Stimulated activated CD4-positive, alpha-beta T cell treated with anti-CD3 and anti-CD28 coated beads, Interleukin-1b, Interleukin-23, amount 100 ng/mL, for 1 hour (primary cell): ENCODE measurements at places on chromosomes 16 and 17.

GRCh38 chr16:27285676-27286196 is 17.2 kb upstream of the NSMCE1 start:
- DNase-seq = no peak

DNA sequence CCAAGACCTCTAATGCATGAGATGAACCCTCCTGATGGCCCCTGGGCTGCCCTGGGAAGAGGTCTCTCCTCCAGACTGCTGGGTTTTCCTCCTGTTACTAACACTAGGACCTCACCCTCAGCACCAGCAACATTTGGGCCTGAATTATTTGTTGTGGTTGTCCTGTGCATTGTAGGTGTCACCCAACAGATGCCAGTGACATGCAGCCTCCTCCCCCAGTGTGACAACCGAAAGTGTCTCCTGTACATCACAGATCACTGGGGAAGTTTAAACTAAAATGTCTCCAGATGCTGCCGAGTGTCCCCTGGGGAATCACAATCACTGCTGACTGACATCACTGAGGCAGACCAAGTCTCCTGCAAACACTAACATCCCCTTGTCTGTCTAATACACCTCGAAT is 74.8 kb downstream of the SLC5A11 start:
- DNase-seq = no peak

DNA sequence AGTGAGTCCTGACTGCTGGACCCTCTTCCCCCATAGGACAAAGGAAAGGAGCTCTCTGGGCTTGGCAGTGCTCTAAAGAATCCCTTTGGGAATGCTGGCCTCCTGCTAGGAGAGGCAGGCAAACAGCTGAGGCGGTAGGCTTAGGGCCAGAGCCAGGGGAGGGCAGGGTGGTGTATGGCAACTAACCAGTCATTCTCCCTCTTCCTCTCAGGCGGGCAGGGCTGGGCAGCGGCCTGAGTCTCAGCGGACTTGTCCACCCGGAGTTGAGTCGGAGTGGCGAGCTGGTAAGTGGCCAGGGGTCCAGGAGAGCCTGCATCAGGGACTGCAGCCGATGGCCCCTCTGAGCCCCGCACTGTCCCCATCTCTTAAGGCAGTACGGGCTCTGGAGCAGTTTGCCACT is 4.4 kb downstream of the ACADVL start:
- no peak for DNase-seq

GRCh38 chr16:5041600-5042133 is 7.9 kb upstream of the NAGPA start:
- DNase-seq = no peak

- no peak for DNase-seq
These were observed 180.1 kb downstream of the MAP2K6 start for GRCh38 chr17:69594641-69595040.

DNA sequence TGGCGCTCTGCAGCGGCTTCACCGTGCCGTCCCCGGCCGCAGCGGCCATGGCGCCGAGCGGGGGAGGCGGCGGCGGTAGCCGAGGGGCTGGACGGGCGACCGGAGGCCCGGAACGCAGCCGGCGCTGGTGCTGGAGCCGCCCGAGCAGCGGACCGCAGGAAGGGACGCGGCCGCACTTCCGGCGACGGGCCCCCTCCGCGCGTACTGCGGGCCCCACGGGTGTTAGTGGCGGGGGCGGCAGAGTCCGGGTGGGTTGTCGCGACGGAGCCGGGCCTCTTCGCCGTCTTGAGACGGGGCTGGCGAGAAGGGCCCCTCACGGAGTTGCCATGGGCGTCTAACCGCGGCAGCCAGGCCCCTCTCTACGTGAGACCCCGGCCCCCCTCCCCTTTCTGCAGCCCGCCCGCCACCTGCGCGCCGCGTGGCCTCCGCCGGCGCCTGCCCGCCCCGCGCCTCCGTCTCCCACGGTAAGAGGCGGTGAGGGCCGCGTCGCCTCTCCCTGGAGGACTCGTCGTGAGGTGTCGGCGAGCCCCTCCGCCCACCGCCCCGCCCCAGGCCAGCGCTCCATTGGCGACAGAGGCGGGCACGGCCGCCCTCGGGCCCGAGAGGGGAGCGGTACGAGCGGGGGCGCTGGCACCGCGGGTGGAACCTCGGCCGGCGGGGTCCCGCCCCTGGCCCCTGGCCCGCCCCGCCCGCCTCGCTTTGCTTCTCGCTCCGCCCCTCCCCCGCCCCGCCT is at the start of the genes VPS9D1 and ZNF276:
Gene VPS9D1 (minus strand): TSS at position 86 of the 733 bp plus-strand sequence. CDS start 37 bp downstream, at position 49.
Gene ZNF276 (plus strand): TSS at position 725 of the 733 bp plus-strand sequence. CDS start 104 bp downstream, outside the sequence.
- peak; percentile 78 for DNase-seq

GRCh38 chr17:59778996-59779395 is 71.5 kb downstream of the VMP1 start:
- no peak for DNase-seq

GRCh38 chr16:86886651-86887050 is 308.3 kb downstream of the FOXL1 start:
- no peak for DNase-seq

DNA sequence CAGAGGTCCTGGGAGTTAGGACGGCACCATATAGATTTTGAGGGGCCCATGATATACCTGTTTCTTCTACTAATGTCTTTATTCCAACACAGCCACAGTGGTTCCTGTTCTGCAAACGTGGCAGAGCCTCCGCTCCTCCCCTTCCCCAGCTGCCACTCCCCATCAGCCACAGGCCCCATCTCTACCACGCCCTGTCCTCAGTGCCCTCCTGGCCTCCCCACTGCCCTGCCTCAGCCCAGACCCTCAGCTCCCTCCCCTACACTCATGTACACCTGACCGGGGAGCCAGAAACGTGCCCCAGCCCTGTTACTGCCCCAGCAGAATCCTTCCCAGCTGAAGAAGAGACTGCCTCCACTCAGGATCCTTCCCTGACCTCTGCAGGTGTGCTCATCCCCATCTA is 11.9 kb upstream of the RBFOX3 start:
- no peak for DNase-seq

DNA sequence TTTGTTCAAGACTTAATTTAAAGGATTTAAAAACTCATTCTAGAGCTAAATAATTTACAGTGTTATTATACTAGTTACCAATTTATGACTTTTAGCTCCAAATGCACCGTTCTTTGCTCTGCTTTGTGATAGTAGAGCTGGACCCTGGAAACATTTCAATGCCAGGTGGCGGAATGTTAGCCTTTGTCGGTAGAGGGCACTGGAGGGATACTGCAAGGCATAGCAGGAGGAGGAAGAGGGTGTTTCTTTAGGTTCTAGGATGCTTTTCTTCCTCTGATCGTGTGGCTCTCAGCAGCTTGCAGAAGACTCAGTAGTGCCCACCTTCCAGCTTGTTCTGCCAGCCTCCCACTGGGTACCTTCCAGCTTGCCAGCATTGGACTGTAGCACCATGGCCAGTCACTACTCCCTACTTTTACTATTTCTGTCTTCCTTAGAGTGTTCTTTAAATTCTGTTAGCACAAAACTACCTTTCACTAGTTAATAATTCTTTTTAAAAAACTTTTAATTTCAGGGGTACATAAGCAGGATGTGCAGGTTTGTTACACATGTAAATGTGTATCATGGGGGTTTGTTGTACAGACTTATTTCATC is 325.3 kb downstream of the UTP18 start:
- DNase-seq = no peak

DNA sequence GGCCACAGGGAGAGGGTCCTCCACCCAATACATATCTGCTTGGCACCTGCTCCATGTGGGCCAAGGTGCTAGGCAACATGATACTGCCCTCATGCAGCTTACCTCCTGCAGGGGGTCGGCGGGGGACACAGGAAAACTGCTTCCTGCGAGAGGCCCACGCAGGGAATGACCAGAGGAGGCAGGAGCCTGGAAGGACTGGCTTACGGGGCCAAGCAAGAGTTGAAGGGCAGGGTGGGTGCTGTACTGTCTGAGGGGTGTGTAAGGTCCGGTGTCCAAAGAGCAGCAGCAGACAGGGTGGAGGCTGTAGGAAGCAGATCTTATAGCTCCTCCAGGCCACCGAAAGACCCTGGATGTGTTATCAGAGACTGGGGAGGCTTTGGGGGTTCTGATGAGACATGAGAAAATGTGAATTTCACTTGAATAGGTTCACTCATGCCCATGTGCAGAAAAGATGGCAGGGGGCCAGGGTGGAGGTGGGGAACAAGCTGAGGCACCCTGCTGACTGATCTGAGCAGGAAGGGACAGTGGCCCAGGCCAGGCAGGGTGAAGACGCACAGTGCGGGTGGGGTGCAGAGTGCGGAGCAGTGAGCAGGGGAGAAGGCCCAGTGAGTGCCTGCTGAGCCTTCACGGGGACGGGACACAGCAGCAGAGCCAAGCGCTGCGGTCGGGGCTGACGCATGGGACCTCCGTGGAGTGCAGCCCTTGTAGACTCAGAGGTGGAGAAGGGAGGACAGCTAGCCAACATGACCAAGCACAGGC is 8.3 kb downstream of the FLCN start:
- DNase-seq = no peak

DNA sequence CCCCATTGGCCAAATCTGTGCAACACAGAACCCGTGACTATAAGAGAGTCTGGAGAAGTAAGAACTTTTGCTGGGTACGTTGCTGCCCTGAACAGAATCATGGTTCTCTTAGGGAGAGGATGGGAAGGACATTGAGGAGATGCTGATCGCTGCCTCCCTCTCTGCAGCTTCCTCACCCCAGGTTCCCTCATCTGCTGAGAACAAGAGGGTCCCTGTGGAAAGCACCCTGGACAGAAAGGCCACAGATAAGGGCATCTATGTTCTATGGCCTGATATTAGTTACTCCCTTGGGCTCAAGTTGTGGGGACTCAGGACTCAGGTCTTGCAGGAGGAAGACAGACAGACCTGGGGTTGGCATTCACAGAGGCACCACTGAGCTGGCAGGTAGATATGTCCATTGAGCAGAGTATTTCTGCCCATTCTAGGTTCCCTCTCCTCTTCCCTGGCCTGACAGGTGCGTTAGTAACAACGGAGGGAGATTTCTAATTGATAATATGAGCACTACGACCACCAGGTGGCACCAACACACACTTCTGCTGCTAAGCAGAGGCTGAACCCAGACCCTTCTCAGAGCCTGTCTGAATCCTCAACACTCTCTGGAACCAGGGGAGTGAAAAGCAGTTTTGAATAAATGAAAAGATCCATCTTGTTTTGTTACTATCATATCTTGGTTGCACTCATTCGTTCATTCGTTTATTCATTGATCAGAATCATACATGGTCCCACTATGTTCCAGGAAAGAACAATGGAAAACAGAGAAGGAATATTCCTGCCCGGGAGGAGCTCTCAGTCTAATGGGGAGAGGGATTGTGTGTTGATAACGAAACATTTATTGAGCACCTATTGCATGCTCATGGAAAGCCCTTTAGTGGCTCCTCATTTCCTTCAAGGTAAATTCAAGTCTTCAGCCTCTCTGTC is 56.4 kb downstream of the SLC6A2 start:
- peak; percentile 4 for DNase-seq

DNA sequence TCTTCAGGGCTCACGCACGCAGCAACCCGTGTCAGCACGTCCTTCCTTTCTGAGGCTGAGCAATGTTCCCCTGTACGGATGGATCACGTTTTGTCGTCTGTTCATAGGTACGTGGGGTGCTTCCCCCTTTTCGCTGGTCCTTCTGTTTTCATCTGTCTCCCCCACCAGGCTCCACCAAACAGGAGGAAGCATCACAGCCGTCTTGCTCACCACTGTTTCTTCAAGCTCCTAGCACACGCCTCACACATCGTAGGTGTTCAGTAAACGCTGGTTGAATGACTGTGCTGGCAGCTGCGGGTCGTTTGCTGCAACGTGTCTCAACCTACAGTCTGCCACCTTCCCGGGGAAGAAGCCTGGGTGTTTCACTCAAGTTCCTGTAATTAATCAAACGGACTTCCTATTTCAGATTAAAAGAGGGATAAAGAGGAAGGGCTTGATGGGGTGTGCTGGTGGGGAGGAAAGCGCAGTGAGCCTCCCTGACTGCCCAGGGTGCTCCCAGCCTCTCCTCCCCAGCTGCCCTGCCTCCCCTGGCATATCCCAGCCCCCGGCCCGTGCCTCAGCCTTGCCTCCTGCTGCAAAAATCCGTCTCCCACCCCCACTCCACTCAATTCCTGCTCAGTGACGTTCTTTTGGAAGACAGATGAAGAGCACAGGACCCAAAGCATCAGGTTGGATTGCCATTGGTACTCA is 76.7 kb upstream of the DOC2B start:
- DNase-seq = no peak

GRCh38 chr16:57629516-57630406 is 1.3 kb downstream of the ADGRG1 start:
- DNase-seq = no peak

DNA sequence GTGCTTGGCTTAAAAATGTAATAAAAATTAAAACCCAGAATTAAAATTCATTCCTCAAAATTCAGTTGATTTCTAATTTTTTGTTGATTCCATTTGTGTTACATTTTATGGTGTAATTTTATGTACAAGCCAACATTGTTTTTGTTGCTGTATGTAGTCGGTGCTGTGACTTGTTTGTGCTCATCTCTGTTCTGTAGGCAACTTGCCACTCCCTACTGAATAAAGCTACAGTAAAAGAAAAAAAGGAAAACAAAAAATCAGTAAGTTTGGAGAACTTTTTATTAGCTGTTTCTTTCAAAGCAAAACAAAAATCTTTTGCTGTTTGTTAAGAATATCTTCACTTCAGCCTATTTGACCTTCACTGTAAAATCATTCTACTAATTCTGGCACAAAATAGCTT is 44.3 kb downstream of the OMG start:
- no peak for DNase-seq

GRCh38 chr17:43616852-43617251 is 44.9 kb downstream of the MEOX1 start:
- DNase-seq = no peak

- DNase-seq = no peak
These were observed 172.5 kb downstream of the RPTOR start for GRCh38 chr17:80716986-80717719.

- DNase-seq = no peak
These were observed 40.4 kb upstream of the DNAH9 start for GRCh38 chr17:11557727-11558452.

GRCh38 chr17:42835732-42836131 is 2.5 kb downstream of the PSME3 start:
- no peak for DNase-seq

- no peak for DNase-seq
These were observed 69.2 kb downstream of the MAP2K4 start for GRCh38 chr17:12089809-12090384.

DNA sequence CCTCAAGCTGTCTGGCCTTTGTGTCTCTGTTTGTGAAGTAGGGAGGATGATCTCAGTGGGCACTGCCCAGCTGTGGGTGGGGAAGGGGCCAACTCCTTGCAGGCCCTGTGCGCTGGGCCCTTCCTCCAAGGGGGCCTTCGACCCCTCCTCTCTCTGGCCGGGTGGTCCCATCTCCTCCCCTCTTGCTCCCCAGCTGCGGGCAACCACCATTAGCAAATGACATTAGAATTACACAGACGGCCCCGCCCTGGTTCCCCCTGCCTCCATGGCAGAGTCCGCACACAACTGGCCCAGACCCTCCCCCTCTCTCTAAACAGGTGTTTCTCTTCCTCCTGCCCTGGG is 2.5 kb upstream of the SLC6A4 start:
- no peak for DNase-seq

GRCh38 chr17:72691586-72691985 is 400.9 kb downstream of the SLC39A11 start:
- DNase-seq = no peak
